Heart right ventricle (tissue), 16 donors: ENCODE measurements at places on chromosomes 16 and 17. TPM values are rescaled to one million over a fixed set of nuclear protein-coding genes. Genes with fewer than 3 reads are reported as not detected.
A peak's percentile ranks its signal among the peaks of the same experiment; 100 is the strongest.

- DNase-seq = no peak
These were observed 37.9 kb downstream of the GSG1L start for GRCh38 chr16:28025631-28026030.

GRCh38 chr17:78300962-78301820, 58.7 kb downstream of the SOCS3 start:
- no peak for DNase-seq

- DNase-seq = no peak
These were observed 45.8 kb upstream of the NOS2 start for GRCh38 chr17:27846042-27846655.

GRCh38 chr16:47538472-47538871, 77.3 kb downstream of the PHKB start:
- no peak for DNase-seq

DNA sequence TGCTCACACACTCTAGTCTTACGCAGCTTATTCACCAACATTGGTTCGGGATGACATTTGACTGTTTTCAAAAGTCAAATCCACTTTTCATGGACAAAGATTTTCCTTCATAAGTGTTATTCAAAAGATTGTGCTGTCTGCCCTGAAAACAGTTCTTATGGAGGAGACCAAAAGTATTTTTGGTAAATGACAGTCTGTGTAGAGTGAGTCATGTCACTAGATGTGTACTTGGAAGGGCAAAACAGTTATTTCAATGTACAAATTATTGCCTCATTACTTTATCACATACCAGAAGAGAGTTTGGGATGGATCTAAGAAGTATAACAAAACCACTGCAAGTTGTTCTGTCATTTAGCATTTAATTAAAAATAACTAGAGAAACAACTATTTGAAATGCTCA, 265.6 kb downstream of the CDH13 start:
- DNase-seq = no peak

- DNase-seq = no peak
These were observed 4.9 kb downstream of the CCP110 start for GRCh38 chr16:19528666-19529065.

DNA sequence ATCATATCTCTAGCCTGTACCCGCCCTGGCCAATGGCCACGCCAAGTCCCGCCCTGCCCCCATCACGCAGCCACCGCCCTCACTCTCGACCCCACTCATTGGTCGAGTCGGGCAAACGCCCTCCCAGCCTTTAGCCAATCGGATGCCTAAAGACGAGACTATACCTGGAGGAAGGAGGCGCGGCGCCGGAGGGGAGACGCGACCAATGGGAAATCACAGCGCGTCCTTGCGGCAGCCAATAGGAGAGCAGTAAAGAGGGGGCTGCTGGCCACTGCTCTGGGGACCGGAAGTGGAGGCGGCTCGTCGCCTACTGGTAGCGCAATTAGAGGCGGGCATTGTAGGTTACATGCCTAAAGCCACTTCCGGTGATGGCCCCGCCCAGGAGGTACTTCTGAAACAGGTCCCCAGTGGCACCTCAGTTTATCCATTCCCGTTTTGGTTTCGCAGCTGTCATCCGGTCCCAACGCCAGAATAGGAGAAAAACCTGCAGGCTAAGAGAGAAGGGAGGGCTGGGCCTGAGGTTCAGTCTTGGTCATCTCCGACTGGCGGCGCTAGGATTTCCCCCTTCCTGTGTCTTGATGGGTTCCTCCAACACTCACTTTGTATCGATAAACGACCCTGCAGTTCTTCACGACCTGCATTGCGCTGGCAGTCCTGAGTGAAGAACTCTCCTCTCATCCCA, 3.6 kb upstream of the MTMR4 start:
- DNase-seq = peak; percentile 100

GRCh38 chr17:18859256-18859655, 1.3 kb downstream of the PRPSAP2 start:
- no peak for DNase-seq

DNA sequence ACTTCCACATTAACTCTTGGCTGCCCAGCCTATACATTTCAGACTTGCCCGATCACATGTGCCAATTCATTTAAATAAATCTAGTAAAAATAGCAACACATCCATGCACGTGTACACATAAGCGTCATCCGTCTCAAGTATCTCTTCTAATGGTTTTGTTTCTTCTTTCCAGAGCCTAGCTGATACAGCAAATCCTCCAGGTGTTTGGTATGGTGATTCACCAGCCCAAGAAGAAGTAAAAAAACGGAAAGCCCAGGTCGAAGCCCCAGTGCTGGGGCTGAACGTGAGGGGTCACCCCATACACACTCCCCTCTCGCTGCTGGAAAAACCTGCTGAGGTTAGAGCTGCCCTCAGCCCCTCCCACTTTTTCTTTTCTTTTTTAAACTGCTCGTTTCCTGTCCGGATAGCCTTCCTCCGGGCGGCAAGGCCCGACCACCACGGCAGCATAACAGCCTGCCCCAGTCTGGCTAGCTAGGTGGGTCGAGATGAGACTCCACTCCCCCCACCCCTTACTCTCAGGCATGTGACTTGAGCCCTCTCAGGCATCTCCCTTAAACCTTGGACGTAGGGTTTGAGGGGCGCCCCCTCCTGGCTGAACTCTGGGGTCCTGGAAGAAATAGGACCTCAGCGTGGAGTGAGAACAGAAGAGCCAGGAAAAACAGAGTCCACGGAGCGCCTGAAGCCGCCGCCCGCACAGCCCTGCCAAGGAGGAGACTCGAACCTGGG, 13.9 kb upstream of the OR1F1 start:
- DNase-seq = no peak

- DNase-seq = no peak
These were observed 672 bp downstream of the CMTR2 start for GRCh38 chr16:71288570-71288889.

DNA sequence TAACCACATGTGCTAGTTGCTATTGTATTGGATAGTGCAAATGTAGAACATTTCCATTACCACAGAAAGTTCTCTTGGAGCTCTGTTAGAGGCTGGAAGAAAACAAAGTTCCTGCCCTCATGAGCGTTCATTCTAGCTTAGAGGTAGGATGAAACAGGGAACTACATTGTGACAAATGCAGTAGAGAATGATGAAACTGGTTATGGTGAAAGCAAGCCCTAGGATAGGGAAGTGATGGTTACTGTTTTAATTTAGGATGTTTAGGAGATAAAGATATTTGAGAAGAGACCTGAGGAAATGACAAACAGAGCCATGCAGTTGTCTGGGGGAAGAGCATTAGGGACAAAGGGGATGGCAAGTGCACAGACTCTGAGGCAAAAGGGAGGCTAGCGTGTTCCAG, 50.7 kb downstream of the AATF start:
- no peak for DNase-seq

- DNase-seq = no peak
These were observed 109.5 kb downstream of the ASIC2 start for GRCh38 chr17:33183487-33184026.

DNA sequence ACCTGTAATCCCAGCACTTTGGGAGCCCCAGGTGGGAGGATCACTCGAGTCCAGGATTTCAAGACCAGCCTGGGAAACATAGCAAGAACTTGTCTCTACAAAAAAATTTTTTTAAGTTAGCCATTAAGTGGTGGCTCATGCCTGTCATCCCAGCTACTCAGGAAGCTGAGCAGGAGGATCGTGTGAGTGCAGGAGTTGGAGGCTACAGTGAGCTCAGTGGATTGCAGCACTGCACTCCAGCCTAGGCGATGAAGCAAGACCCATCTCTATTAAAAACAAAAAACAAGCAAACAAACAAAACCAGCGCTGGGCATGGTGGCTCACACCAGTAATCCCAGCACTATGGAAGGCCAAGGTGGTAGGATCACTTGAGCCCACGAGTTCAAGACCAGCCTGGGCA, 38.0 kb downstream of the HEATR3 start:
- no peak for DNase-seq

DNA sequence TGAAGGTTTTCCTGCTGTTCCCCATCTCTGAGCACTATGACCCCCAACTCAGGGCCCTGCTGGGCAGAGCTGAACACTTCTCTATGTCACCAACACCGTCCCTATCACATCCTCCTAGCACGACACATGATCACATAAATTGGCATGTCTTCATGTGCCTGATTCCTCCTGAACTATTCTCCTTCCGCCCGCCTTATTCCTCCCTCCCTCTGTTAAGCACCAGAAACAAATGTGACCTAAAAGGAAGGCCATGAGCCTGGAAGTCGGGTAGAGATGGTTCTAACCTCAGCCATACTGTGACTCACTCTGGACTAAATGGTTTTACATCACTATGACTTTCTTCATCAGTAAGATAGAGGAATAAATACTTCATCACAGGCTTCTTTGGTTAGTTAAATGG, 80.8 kb upstream of the DYNLRB2 start:
- DNase-seq = no peak

DNA sequence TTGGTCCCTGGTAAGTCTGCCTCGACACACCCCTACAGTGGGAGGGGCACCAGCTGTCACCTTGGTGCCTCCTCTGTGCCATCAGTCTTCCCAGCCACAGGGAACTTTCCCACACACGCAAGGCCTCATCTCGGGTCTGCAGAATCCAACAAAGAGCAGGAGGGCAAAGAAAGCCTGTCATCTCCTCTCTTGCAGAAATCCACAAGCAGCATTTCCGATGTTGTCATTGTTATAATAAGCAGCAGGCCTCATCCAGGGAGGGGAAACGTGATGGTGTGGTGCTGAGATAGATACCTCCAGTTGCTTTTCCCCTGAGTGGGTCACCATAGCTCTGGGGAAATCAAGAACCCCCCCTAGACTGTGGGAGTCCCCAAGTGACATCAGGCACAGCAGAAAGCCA, 110.4 kb downstream of the CMIP start:
- DNase-seq = no peak

DNA sequence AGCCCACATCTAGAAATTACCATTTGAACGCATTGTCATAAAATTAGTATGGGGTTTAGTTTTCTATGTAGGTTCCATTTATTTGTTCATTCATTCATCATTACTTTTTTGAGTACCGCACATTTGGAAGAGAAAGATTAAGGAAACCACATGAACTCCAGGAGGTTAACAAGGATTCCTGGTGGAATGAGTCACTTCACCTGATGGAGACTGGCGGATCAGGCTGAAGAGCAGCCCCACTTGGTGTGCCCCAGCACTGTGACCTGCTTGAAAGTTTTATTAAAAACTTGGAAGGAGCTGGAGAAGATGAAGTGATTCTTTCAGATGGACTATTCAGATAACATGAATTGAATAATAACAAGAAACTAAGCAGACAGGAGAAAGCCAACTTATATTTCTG, 293.6 kb upstream of the CDH11 start:
- no peak for DNase-seq

DNA sequence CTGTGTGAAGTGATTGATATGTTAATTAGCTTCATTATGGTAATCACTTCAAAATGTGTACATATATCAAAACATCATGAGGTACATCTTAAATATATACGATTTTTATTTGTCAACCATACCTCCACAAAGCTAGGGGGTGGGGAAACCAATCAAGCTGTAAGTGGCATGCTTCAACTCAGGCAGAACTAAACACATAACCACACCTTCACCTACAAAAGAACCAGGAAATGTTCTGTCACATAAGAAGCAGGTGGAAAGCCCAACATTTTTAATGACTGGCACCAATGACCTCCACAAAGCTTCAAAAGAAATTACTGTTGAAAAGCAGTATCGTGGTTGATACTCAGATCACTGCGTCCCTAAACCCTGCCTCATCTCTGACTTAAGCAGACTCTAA, 867.7 kb upstream of the EEF2KMT start:
- DNase-seq = no peak

DNA sequence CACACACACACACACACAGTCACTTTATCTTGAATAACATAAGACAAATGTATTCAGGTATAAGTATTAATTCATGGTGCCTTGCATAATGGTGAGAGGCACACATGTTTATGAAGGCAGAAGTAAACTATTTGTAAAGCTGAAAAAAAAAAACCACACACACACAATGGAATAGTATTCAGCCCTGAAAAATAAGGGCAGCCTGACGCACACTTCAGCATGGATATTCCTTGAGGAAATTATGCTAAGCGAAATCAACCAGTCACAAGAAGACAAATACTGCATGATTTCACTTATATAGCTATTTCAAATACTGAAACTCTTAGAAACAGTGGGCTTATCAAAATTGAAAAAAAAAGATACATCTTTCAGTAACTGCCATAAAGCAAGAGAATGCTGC, 200.2 kb upstream of the RBFOX1 start:
- DNase-seq = no peak

DNA sequence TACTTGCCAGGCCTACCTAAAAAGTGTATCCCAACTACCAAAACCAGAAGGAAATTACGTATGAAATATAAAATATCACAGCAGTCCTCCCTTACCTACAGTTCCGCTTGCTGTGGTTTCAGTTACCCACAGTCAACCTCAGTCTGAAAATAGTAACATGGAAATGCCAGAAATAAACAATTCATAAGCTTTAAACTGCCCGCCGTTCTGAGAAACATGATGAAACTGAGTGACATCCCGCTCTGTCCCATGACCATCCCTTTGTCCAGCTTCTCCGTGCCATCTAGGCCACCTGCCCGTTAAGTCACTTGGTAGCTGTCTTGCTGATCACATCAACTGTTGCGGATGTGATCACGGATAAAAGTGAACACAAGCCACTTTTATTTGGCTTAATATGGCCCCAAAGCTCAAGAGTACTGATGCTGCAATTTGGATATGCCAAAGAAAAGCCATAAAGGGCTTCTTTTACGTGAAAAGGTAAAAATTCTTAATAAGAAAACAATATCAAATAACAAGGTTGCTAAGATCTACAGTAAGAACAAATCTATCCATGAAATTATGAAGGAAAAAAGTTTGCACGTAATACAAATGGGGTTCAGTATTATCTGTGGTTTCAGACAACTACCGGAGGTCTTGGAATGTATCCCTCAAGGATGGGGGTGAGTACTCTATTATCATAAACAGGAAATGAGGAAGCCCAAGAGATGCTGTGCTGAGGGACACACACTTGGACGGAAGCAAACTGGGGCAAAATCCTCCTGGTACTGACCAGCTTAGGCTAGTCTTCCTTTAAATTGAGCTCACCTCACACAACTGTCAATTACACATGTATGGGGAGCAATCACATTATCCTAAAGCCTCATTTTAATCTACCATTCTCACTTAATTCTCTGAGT, 8.2 kb downstream of the USP22 start:
- no peak for DNase-seq

The TANC2 gene
- total RNA-seq = 14.5 TPM

The WWP2 gene
- 21.1 TPM for total RNA-seq

The AGRP gene
- total RNA-seq = not detected

The SHCBP1 gene
- 1.3 TPM for total RNA-seq

The PRAC1 gene
- total RNA-seq = not detected

The SPAG7 gene
- total RNA-seq = 95.5 TPM

The RAB26 gene
- 1.4 TPM for total RNA-seq

The KRT24 gene
- total RNA-seq = not detected

The WNT3 gene
- total RNA-seq = 1.3 TPM

The TBC1D3K gene
- not detected for total RNA-seq

The GPR179 gene
- 0.06 TPM for total RNA-seq

The MRPL12 gene
- 129 TPM for total RNA-seq

The KCNJ12 gene
- 9.4 TPM for total RNA-seq

The SLC9A5 gene
- total RNA-seq = 2.3 TPM

The ABCA9 gene
- total RNA-seq = 10.8 TPM

The TP53TG3 gene
- not detected for total RNA-seq

The KRTAP2-3 gene
- not detected for total RNA-seq
